ENCODE measurements at places on chromosomes 13 and 19.

DNA sequence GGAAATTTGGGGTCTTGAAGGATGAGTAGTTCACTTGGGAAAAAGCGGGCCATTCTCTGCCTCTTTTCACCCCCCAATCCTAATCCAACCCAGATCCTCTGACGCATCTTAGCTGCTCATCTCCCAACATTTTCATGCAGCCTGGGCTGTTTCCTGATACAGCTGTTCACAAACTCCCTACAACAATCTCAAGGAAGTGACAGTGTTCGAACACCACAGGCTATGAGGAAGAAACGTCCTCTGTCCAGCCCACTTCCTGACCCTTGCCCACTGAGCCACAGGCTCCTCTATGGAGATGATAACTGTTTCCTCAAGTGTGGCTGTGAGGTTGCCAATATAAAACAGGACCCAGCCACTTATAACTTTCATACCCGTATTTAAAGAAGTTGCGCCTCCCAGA lies 16.2 kb downstream of the LMTK3 start:
- no peak for DNase-seq

GRCh38 chr19:54430306-54431254 lies 15.3 kb downstream of the TTYH1 start:
- DNase-seq, result peak; percentile 10

- no peak for DNase-seq
Observed at GRCh38 chr13:113425941-113426590, 27.2 kb downstream of the ADPRHL1 start.

DNA sequence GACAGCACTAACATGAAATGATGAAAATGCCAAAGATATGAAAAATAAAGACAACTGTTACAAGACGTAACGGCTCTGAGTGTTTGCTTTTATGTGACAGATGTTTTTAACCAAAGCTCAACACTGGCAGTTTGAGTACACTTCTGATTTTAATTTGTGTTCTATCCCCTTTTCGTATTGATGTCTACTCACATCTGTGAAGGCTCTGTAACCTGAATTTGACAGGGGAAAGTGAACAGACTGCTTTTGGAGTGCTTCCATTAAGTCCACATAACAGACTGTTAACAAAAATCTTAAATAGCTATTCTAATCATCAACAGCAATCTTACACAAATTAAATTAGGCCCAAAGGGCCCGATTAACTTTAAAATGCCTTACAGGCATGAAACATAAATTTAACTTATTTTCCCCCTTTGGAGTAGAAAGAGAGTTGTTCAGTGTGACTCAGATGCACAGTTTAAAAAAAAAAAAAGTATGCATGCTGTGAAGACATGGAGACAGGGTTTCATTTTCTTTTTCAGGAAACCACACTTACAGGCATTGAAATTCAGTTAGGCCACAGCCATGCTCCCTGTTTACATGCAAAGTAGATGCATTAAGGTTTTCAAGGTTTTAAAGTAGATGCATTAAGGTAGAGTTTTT lies 16.3 kb upstream of the RNASEH2B start:
- no peak for DNase-seq

GRCh38 chr13:96851856-96852445 lies 142.3 kb downstream of the OXGR1 start:
- DNase-seq, result no peak

- no peak for DNase-seq
Observed at GRCh38 chr13:28373810-28374209, 121.1 kb downstream of the FLT1 start.

DNA sequence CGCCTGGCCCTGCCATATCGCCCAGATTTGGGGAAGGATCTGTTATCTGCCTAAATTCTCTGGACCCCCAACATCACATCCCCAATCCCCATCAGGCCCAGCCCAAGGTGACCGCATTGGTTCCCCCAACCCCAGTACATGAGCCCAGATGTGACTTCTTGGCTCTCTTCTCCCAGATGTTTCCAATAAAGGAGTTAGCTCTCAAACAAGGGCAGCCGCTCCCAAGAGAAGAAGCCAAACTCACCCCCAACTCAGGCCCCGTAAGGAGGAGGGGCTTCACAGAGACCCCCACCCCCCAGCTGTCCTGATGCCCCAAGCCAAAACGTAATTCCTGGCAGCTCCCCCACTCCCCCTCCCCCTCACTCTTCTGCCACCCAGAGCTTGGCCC lies 6.9 kb downstream of the FBN3 start:
- DNase-seq, result no peak

DNA sequence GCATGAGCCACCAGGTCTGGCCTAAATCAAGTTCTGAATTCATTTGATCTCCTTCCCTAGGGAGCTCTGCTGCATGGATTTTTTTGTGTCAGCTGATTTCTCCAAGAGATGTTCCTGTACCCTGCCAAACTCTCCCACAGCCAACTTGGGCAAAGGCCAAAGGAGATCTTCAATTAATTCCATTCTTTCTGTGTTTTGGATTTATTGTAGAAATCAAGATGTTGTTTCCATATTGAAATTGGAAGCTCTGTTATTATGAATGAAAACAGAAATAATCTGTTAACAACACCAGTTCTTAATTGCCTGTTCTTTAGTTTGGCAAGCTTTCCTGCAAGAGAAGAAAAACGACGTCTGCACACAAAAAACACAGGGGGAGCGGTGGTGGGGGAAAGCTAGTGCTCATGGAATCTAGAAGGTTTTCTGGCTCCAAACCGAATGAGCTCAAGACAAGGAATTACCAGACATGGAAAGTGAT lies 86.5 kb upstream of the ABCC4 start:
- DNase-seq, result no peak

- no peak for DNase-seq
Observed at GRCh38 chr13:59494151-59494550, 669.6 kb downstream of the DIAPH3 start.
